ENCODE measurements at places on chromosomes 13 and 19.

GRCh38 chr13:26742691-26743358, 17.8 kb downstream of the GPR12 start:
- no peak for DNase-seq

DNA sequence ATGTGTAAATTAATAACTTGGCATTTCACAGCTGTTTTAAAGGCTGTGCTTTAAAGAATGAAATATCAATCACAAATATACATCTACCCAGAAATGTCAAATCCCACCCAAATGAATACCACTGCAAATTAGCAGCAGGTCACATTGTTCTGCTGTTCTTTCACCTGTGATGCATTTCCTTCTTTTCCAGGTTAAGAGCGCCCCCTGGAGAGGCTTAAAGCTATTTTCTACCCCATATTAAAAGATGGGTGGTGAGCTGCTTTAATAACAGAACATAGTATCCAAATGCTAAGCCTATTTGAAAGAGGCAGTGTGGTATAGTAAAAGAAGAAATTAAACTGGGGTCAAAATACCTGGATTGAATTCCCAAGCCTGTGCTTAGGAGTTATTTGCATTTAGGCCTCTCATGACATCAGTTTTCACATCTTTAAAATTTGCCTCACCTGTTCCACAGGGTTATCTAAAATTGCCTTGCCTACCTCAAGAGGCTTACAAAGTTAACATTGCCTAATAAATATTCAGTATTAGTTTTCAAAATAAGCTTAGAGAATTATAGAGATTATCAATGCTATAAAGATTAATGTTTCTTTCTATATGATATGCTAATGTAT, 396.9 kb upstream of the SLITRK5 start:
- DNase-seq: no peak

- peak; percentile 7 for DNase-seq
Measured at GRCh38 chr13:26698392-26699196, 62.0 kb downstream of the GPR12 start.

DNA sequence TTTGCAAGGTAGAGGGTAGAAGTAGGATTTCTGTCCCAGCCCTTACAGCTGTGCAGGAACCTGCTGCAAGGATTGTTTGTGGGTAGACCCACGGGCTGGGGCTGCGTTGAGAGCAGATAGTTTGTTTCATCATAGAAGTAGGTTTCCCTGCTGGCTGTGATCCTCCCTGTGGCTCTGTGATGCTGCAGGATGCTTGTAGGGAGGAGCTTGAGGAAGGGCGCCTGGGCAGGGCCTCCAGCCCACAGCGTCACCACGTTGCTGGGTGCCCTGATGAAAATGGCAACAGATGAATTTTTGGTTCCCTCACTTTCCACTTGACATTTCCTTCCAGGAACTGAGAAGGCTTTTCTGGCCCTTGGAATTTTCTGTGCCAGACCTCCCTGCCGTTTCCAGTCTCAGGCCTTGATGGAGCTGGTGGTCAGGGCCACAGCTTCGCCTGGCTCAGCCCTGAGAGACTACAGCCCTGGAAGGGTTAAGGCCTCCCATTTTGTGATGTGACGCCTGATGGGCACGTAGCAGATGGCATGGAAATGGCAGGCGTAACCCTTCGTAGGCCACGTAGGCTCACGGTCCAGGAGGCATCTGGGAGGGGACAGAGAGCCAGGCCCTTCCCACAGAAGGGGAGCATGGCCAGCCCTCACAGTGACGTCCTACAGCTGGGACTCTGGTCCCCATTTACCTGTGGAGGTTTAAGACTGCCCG, 42.2 kb downstream of the GATAD2A start:
- DNase-seq: no peak
